Peyer's patch (tissue), 4 donors: ENCODE measurements at places on chromosomes 2 and 18.

DNA sequence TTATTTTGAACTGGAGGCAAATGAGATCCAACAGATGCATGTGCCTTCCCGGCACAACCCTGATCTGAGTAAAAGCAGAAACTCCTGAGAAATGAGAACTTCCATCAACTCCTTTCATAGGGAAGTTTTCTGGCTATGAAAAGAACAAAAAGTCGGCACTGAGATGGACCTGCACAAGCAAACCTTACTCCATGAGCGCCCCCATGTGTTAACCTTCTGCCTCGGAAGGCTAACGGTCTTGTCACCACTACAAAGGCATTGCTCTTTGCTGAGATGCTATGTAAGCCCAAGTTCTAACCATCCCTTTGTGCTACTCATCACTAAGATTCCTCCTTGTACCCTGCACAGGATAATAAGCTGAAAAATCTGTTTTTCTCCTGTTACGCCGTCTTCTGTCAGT is 57.3 kb upstream of the SULT1C3 start:
- DNase-seq: no peak

GRCh38 chr2:160309585-160309984 is 109.5 kb upstream of the ITGB6 start:
- DNase-seq: no peak

DNA sequence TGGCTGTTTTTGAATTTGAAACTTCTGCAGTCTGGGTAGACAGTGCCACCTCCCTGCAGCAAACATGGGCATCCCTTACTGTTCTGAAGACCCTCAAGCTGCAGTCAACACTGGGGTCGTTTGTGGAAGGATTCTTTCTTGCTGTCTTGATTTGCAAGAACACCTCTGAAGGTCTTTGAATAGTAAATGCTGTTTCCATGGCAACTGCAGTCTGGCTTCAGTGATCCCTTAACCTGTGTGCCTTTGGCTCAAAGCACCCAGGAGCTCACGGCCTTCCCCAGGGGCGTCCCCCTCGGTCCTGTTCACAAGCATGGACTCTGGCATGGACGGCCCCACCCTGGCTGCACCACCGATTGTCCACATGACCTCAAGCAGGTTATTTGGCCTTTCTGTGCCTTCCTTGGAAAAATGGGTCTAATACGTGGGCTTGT is 38.3 kb downstream of the LRRFIP1 start:
- DNase-seq: no peak

- DNase-seq: peak; percentile 49
Observed at GRCh38 chr2:20145497-20146193, 79.3 kb downstream of the SDC1 start.

- DNase-seq: no peak
Observed at GRCh38 chr2:237202288-237203030, 116.8 kb downstream of the COPS8 start.

DNA sequence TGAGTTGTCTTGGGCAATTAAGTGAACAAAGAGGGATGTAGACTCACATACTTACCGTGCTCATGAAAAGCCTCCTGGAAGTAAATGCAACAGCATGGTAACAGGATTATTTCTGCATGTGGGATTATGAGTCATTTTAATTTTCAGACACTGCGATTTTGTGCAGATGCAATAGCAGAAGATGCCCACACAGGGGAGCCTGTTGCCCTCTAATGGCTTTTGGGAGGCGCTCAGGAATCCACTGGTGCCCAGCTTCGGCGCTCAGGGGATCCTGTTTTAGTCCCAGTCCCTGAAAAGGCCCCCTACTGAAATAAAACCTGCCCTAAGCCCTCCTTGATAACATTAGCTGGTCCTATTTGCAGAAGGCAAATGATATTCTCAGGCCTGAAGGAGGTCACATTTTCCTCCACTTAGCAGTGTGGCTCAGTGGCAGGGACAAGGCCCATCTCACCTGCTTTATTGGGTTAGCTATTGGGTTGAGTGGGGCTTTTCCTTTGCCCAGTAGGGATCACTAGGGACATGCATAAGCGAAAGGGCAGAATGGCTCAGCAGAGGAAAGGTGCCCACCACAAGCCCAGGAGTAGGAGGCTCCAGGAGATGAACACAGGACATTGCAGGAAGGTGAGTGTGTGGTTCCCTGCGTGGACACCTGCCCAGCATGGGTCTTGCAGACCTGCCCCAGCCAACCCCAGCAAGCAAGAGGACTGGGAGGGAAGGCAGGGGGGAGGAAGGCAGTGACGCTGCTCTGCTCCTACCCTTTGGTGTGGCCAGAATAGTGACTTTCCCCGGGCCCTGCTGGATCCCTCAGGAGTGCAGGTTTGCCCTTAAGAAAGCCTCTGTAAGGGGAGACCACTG is 26.5 kb upstream of the KCNS3 start:
- no peak for DNase-seq

GRCh38 chr2:153476816-153477635 is 1.5 kb downstream of the RPRM start:
- no peak for DNase-seq
